ENCODE measurements at places on chromosomes 2 and 18. TPM values are rescaled to one million over a fixed set of nuclear protein-coding genes. Genes with fewer than 3 reads are reported as not detected.

The FSHR gene
- not detected for total RNA-seq

DNA sequence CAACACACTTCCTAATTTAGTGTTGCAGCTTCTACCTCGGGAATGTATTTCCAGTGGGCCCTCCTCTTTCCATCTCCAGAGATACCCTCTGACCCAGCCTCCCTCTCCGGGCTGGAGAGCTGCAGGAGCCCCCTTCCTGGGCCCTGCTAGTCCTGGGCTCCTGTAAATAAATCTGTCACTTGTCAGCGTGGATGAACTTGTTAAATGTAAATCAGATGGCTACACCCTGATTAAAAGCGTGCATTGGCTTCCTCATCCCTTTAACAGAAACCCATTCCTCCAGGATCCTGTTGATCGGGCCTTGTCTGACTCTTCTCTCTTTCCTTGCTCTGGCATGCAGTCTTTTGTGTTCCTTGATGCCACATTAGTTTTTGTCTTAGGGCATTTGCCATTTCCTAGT, 2.4 kb downstream of the ZNF236 start:
- no peak for DNase-seq

DNA sequence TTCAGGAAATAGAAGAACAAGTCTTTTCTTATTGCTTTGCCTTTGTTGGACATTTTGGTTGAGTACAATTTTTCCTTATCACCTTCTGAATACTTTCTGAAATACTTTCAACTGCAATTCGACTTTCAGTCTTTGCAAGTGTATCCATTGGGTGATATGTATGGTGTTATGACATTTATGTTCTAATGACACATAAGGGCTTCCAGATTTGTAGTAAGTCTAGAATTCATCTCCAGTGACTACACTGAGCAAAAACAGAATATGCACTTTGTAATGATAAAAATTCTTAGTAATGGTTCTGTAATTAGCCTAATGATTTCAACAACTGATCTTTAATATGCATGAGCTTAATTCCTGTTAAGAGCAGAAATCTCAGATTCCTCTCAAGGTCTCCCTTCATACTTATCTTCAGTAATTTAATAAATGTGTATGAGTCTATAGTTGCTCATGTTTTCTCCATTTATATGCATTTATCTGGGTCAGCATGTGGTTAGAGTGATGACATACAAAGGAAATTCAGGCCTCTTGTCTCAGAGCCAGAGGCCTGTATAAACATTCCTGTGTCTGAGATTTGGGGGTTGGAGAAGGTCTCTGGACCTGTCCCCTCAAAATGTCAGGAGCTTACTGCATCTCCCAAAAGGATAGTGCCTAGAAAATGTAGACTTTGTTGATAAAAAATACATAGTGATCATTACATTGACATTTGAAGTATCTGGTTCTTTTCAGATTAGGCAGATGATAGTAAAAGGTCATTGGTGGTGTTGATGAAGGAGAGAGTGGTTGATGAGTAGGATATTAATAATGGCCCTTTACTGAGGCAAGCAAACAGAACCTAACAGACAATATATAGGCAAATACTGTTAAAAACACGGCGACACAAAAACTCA, 114.9 kb downstream of the QPCT start:
- no peak for DNase-seq

The NMUR1 gene
- total RNA-seq: not detected

DNA sequence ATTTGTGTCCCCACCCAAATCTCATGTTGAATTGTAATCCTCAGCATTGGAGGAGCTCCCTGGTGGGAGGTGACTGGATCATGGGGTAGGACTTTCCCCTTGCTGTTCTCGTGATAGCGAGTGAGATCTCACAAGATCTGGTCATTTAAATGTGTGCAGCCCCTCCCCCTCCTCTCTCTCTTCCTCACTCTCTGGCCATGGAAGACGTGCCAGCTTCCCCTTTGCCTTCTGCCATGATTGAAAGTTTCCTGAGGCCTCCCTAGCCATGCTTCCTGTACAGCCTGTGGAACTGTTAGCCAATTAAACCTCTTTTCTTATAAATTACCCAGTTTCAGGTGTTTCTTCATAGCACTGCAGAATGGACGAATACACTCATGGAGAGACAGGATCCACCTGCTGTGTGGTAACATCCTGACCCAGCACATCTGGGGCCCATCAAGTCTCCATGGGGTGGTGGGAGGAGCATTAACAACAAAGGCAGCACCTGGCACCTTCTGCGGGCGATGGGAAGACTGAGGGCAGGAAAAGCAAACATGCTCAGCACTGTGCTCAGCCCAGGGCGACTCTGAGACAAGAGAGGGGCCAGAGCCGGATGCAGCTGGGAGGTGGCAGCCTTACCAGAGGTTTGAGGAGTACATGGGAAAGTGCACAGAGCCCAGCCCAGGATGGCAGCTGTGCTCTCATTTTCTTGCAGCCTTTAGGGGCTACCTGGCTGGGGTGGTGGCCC, 16.2 kb upstream of the ALPP start:
- no peak for DNase-seq

- no peak for DNase-seq
These were observed 81.2 kb downstream of the PDCL3 start for GRCh38 chr2:100643906-100644501.

DNA sequence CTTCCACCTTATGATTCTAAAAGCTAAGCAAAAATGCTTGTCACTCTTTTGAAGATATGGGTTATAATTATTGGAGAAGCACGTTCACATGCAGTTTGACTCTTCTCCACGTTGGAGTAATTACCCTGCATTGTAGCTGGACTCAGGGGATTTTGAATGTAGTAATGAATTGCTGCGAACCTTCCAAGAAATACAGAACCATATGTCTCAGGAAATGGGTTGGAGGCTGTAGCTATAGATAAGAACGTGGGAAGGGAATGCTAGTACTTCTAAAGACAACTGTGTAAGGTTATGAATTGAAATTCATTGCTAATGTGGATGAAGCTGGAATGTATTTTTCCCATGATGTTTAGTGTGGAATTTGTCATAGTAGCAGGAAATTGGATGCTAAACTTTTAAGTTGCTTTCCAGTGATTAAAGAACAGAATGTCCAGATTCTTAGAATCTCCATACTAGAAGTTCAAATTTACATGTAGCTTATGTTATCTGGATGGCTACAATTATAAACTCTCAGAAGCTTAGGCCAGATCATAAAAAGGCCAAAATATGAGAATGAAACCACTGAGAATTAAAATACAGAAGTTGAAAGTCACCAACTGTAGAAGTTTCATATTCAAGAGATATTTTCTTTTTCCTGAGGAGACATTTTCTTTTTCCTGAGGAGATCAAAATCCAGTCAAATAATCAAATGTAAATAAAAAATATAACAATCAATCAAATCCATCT, 27.3 kb upstream of the SPOPL start:
- DNase-seq: no peak

GRCh38 chr18:69870736-69871135, 76.9 kb downstream of the CD226 start:
- no peak for DNase-seq

The UGT1A6 gene
- not detected for total RNA-seq

The DPY30 gene
- total RNA-seq: 148 TPM

The LCT gene
- not detected for total RNA-seq

DNA sequence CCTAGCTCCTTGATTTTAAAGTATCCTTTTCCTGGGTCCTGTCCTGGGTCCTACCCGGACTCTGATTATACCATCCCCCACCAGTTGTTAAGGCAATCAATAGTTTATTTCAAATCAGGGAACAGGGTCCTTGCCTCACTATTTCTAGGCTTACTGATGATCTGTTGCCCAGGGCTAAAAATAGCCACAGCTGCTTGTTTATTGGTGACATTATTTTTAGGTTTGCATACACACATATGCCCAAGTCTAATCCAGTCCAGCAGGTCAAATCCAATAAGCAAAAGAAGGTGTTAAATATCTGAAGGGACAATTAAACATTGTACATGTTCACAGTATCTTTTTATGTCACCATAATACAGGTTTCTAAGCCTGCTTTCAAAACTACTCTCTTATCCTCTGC, 66.0 kb downstream of the RAB10 start:
- no peak for DNase-seq

The SPTBN1 gene
- total RNA-seq: 258 TPM

GRCh38 chr2:110771547-110772382, 39.4 kb downstream of the ACOXL start:
- no peak for DNase-seq

GRCh38 chr2:231190531-231191197, 7.8 kb upstream of the ARMC9 start:
- DNase-seq: no peak

The HJURP gene
- total RNA-seq: 86.1 TPM

The ANKRD62 gene
- not detected for total RNA-seq

The CAVIN2 gene
- 10.2 TPM for total RNA-seq

DNA sequence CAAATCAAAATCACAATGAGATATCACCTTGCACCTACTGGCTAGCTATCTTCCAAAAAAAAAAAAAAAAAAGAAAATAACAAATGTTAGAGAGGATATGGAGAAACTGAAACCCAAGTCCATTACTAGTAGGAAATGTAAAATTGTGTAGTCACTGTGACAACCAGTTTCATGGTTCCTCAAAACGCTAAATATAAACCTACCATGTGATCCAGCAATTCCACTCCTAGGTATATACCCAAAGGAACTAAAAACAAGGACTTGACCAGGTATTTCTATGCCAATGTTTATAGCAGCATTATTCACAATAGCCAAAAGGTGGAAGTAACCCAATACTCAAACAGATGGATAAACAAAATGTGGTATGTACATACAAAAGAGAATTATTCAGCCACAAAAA, 11.7 kb upstream of the SCRN3 start:
- no peak for DNase-seq

The UBR3 gene
- 31.4 TPM for total RNA-seq

The C2orf92 gene
- total RNA-seq: 1.3 TPM

GRCh38 chr18:61308004-61308403, 25.2 kb upstream of the CDH20 start:
- no peak for DNase-seq

DNA sequence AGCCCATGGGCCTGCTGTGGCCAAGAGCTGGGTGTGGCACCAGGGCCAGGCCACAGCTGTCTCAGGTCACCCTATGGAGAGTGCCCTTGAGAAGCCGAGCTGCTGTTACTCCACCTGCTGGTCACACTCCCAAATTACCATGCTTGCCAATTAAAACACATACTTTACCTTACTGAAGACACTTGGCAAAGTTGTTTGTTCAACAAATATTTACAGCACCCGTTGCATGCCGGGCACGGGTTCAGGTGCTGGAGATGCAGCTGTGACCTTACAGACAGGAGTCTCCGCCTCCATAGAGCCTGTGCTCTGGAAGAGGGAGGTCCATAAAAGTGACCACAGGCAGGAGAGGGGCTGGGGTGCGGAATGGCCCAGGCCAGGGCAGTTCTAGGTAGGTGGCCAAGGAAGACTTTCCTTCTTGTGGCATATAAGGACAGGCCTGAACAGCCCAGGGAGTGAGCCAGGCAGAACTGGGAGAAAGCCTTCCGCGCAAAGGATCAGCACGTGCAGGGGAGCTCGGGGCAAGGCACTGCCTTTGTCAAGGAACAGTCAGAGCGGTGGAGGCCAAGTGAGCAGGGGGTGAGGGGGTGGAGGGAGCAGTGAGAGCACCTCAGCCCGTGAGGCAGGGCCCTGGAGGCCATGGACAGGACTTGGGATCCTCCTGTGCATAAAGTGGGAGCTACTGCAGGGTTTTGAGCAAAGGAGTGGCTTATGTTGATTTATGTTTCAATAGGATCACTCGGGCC, 23.6 kb upstream of the RBM44 start:
- peak; percentile 81 for DNase-seq

The LIMS4 gene
- 1.5 TPM for total RNA-seq

DNA sequence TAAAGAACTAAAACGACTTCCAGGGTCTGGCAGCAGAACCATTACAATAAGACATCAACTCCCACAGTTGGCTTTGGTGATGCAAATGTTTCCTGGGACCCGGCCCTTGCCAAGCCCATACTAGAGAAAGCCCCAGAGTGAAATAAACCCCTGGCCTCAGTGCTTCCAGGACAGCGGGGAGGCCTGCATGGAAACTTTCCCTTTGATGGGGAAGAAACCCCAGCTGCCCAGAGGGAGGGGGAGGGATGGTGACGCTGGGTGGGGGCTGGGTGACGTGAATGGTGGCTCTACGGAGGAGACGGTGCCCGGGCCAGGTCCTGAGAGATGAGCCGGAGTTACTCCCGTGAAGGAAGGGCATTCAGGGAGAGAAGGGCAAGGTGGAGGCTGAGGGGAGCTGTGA, 27.5 kb downstream of the INHBB start:
- no peak for DNase-seq
